ENCODE measurements at places on chromosomes 2 and 18.
A peak's percentile ranks its signal among the peaks of the same experiment; 100 is the strongest.

DNA sequence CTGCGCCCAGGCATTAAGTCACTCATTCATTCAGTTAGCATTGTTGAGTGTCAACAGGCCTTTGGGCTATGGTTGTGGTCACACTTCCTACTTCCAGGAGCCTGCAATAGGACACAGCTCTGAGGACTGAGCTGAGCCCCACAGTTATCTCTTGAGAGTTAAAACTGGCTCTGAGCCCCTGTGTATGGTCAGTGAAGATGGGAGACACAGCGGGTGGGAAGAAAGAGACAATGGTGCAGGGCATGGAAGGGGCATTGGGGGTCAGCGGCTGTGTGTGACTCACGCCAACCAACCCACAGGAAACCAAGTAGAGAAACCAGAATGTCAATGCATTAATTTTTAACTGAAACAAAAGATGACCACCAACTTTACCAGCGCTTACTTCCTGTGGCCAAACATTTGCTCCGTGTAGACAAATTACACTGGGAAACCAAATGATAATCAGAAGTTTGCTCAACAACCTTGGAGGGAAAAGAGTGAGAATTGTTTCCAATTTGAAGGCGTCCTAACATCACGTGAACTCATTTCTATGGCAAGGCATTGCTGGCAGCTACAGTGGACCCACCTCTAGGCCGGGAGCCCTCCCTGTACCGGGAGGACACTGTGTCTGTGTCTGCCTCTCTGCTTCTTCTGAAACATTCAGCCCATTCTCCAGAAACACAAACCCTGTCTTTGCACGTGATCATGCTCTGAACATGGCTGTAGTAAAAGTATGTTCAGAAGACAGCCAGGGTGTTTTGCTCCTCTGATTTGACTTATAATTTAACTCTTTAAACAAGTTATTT lies 212.0 kb upstream of the ID2 start:
- DNase-seq: no peak

DNA sequence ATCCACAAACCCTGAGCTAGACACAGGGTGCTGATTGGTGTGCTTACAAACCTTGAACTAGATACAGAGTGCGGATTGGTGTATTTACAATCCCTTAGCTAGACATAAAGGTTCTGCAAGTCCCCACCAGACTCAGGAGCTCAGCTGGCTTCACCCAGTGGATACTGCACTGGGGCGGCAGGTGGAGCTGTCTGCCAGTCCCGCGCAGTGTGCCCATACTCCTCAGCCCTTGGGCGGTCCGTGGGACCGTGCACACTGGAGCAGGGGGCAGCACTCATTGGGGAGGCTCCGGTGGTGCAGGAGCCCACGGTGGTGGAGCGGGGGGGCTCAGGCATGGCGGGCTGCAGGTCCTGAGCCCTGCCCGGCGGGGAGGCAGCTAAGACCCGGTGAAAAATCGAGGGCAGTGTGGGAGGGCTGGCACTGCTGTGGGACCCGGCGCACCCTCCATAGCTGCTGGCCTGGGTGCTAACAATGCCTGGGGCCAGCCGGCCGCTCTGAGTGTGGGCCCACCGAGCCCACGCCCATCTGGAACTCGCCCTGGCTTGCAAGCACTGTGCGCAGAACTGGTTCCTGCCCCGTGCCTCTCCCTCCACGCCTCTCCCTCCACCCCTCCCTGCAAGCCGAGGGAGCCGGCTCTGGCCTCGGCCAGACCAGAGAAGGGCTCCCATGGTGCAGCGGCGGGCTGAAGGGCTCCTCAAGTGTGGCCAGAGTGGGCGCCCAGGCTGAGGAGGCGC lies 75.6 kb downstream of the MOB4 start:
- no peak for DNase-seq

DNA sequence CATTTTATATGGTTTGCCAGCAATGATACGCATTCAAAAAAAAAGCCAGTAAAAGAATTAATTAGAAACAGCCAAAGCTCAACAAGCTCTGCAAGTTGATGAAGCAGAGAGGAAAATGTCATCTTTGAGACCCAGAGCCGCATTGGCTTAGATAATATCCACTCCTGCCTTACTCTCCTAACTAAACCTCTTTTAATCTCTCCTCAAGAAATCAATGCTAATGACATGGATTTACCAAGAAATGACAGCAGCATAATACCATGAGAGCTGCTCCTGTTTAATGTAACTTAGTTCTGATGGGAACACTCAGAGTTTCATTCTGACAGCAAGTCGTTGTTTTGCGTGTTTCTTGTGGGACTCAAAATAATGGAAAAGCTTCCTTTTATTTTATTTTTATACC lies 1099.4 kb upstream of the PIK3C3 start:
- DNase-seq: no peak

DNA sequence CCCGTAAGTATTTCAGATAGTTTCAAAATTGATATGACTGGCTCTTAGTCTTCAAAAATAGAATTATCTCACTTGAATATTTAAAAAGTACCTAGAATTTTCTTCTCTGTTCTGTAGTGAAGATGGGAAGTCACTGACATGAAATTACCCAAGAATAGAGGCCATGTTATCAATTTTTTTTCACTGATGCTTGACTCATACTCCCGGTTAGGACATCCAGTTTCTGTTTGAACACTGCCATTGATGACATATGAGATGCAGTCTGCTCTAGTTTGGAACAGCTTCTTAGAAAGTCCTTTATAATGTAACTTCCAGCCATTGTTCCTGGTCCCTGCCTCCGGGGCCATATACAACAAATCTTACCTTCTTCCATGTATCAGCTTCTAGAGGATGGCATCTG lies 26.0 kb downstream of the MAP3K20 start:
- peak; percentile 73 for DNase-seq

DNA sequence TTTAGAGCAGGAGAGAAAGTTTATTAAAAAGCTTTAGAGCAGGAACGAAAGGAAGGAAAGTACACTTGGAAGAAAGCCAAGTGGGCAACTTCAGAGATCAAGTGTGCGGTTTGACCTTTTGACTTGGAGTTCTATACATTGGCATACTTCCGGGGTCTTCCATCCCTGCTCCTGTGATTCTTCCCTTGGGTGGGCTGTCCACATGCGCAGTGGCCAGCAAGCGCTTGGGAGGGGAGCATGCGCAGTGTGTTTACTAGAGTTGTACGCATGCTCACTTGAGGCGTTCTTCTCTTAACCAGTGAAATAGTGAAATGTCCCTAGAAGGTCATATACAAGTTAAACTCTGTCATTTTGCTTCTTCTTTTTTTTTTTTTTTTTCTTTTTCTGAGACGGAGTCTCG lies 56.9 kb upstream of the ZNF532 start:
- DNase-seq: no peak

GRCh38 chr2:154449951-154450658 lies 248.4 kb upstream of the KCNJ3 start:
- no peak for DNase-seq

DNA sequence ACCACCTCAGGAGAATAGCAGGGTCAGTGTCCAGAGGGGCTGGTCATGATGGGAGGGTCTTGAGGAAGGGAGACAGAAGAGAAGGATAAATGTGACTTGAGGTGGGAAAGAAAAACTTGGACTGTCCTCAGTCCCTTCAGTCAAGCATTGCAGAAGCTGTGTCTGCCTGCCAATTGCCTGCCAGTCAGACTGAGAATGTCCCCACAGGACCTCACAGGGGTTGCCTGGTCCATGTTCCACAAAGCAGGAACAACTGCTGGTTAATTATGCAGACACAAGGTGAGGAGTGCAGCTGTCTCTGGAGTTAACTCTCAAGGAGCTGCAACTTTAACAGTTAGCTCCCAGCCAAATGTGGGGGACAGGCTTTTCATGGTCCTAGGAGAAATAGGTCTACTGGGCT lies 75.7 kb downstream of the TRIM43 start:
- no peak for DNase-seq

GRCh38 chr2:234116010-234116409 lies 65.5 kb downstream of the SPP2 start:
- DNase-seq: no peak

DNA sequence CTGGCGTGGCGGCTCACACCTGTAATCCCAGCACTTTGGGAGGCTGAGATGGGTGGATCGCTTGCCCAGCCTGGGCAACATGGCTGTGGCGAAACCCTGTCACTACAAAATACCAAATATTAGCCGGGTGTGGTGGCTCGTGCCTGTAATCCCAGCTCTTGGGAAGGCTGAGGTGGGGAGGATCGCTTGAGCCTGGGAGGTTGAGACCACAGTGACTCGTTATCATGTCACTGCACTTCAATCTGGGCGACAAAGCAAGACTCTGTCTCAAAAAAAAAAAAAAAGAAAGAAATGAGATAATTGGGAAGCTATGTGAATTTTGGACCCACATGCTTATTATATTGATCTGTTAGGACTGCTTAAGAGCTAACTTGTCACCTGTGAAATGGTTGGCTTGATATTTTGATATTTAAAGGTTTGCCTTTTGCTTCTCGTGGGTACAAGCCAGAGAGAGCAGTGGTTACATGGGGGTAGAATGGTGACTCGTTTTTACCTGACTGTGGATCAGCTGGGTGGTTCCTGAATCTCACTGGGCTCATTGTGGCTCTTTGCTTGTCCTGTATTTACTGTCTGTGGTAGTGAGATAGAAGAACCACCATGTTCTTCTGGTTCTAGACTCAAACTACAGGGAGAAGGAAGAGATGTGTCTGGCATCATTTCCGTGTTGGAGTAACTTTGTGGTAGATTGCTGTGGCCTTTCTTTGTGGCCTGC lies 28.9 kb downstream of the ZNF532 start:
- DNase-seq: no peak

DNA sequence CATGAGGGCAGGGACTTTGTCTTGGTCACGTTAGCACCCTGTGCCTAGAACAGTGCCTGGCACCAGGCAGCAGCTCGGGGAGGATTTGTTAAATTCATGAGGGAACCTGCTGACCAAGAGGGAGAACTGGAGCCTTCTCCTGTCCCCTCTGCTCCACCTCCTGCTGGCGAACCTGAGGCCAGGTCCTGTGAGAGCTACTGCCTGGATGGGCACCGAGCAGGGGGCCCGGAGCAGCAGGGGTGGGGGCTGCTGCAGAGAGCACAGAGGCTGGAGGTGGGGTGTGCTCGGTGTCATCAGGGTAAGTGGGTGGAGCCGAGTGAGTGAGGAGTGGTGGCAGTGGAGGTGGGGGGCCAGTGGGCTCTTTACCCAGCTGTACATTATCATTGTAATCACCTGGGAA lies 52.1 kb upstream of the FAHD2A start:
- DNase-seq: no peak

DNA sequence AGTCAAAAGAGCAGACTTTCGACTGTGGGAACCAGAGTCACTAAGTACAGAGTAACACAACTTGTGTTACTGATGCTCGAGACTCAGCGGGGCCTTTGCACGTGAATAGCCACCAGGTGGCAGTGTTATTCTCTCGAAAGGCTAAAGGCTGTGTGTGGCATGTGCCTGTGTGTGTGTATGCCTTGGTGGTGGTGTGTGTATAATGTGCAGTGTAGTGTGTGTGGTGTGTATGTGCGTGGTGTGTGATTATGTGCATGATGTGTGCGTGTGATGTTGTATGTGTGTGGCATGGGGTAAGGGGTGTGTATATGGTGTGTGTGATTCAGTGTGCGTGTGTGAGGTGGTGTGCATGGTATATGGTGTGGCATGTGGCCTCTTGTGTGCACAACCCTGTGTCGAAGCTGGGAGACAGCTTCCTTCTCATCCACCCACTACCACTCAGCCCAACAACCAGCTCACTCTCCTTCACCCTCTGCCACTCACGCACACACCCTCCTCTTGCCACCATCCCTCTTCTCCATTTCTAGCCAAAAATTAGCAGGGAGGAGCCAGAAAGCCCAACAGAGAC lies 83.0 kb upstream of the ZNF532 start:
- peak; percentile 91 for DNase-seq

Measured in lung microvascular endothelial cell (primary cell).